ENCODE measurements at places on chromosomes 3 and 15.

GRCh38 chr3:53843195-53844177, 2.7 kb downstream of the CHDH start:
- DNase-seq, result peak; percentile 65

DNA sequence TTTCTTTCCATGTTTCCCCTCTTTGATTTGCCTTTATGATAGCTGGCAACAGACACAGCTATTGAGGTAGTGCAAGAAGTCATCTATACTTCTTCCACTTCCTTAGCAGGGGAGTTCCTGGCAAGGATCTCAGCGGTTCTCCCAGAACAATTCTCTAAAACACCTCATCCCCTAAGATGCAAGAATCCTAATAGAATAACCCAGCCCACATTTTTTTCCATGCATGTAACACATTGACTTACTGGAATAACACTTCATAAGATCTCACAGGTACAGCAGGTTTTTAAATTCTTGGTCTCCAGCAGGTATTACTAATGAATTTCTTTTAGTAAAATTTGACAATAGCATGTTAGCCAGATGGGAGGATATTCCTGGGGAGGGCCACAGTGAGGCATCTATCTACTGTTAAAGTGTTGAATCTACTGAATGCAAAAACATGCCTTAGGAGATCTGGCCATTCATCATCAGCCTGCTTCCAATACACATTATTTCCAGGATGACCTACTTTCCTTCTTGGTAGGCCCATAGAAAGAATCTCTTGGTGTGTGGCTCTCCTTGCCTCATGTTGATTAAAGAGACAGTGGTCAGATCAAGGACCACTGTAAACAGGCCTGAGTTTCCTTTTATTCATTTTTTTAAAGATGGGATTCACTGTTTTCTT, 78.5 kb downstream of the RAD18 start:
- no peak for DNase-seq

DNA sequence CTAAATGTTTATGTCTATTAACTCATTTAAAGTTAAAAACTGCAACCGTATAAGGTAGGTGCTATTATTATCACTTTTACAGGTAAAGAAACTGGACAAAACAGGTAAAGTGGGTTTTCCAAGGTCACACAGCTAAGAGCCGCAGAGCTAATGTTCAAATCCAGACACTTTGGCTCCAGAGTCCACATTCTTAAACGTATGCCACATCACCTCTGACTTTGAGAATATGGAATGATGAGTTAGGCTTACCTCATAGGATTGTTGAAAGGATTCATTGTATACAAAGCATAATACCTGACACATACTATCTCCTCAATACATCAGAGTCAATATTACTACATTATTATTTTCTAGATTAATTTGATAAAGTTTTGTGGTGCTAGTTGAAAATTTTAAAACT, 240.9 kb upstream of the STT3B start:
- DNase-seq, result no peak

GRCh38 chr3:141410846-141411245, 42.5 kb downstream of the ZBTB38 start:
- no peak for DNase-seq

DNA sequence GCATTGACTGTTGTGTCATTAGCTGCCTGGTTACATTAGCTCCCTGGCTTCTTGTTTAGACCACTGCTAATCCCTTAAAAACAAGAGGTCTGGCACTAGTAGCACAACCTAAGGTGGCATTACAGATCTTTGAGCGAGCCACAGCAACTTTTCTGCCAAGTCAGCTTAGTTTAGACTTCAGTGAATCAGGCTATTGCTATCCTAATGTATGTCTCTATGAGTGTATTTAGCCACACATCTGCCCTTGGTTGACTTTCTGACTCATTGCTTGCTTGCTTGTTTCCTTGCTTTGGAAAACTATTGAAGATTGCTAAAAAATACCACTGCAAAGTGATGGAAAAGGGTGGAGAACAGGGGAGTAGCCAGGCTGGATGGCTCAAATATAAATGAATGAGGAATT, 50.2 kb downstream of the CHP1 start:
- DNase-seq, result no peak

DNA sequence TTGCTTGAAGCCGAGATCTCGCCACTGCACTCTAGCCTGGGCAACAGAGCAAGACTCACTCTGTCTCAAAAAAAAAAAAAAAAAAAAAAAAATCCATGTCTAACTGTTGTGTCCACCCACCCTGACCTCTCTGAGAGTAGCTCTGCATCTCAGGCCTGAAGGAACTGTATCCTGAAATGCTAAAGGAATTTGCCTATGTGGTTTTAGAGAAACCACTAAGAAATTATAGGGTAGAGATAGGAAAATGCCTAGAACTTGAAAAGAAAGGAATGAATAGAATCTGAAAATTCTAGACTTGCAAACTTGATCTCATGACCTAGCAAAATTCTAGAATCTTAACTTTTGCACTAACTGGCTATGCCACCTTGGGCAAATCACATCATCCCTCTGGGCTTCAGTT, 217.5 kb upstream of the ROPN1 start:
- no peak for DNase-seq

GRCh38 chr15:71646767-71647486, 163.4 kb upstream of the NR2E3 start:
- no peak for DNase-seq

- DNase-seq, result no peak
These were observed 55.4 kb downstream of the CYP19A1 start for GRCh38 chr15:51283026-51283425.

DNA sequence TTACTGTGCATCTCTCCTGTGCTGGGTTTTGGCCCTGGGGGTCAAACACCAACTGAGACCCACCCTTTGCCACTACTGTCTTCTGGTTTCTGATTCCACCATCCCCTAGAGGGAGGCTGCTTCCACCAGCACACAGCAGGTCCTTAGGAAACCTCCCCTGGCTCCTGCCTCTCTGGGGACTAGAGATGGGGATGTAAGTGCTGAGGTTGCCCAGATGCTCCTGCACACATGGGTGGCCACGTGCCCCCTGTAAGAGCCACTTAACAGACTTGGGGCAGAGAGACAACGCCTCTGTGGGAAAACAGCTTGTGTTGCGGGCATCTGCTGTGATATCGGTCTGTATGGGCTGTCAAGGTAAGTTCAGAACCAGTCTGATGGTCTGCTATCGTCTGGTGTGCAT, 83.4 kb downstream of the ATP2B2 start:
- DNase-seq, result no peak

GRCh38 chr3:35965908-35966307, 326.6 kb downstream of the ARPP21 start:
- no peak for DNase-seq

- no peak for DNase-seq
These were observed 28.3 kb downstream of the IL12A start for GRCh38 chr3:160016972-160017371.

GRCh38 chr3:121943431-121943830, 49.2 kb downstream of the SLC15A2 start:
- no peak for DNase-seq

DNA sequence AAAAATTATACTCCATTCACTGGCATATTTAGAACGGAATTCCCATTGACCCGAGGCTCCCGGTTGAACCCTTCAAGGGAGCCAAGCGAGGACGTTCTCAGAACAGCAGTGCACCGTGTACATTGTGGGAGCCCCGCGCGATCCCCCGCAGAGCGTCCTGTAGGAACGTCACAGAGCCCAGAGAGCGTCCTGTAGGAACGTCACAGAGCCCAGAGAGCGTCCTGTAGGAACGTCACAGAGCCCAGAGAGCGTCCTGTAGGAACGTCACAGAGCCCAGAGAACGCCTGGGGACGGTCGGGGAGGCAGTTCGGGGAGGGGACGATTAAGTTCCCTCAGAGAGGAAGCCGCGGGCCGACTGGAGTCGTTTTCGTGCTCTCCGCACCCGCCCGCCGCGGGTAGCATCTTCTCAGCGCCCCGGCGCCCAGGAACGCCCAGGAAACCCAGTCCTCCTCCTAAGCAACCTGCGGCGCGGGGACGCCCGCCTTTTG, 506 bp upstream of the ATP1B3 start:
- no peak for DNase-seq

DNA sequence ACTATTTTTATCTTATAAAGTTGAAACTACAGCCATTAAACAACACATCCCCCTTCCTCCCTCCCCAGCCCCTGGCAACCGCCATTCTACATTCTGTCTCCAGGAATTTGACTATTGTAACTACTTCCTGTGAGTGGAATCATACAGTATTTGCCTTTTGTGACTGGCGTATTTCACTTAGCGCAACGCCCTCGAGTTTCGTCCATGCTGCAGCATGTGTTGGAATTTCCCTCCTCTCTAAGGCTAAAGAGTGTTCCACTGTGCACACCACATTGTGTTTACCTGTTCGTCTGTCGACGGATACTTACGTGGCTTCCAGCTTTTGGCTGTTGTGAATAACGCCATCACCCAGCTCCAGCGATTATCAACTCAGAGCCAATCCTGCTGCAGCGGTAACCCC, 52.0 kb upstream of the DLG1 start:
- DNase-seq, result no peak

DNA sequence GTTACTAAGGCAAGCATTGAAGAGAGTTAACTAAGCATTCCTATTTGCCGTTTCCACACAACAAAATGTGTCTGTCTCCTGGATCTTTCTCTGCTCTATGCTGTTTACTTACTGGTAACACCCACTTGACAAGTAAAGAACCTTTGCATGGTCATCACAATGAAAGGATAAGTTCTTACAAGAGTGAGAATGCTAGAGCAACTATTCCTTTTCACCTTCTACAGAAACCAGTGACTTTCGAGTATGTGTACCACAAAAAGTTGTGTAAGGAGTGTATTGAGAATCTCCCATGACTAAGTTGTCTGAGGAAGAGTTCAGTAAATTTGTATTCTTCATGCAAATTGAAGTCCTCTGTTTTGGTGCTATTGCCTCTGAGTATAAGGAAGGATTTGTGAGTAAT, 10.8 kb downstream of the TIPARP start:
- no peak for DNase-seq

DNA sequence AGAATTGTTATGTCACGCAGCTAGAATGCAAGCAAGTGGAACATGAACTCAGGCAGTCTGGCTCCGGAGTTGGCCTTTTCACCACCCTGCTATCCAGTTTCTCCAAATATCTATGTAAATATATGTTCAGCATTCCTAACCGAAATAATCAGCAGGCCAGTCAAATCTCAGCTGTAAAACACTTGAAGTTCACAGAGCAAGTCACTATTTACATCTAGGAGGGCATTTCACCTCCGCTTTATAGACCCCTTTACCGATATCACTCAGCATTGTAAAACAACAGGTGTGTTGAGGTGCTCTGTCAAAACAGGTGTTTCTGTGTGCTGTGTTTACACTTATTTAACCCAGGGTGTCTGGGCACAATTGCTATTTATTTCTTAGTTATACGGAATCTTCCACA, 12.2 kb upstream of the HES1 start:
- DNase-seq, result no peak

GRCh38 chr3:171379281-171379680, 80.9 kb downstream of the TNIK start:
- DNase-seq, result no peak

DNA sequence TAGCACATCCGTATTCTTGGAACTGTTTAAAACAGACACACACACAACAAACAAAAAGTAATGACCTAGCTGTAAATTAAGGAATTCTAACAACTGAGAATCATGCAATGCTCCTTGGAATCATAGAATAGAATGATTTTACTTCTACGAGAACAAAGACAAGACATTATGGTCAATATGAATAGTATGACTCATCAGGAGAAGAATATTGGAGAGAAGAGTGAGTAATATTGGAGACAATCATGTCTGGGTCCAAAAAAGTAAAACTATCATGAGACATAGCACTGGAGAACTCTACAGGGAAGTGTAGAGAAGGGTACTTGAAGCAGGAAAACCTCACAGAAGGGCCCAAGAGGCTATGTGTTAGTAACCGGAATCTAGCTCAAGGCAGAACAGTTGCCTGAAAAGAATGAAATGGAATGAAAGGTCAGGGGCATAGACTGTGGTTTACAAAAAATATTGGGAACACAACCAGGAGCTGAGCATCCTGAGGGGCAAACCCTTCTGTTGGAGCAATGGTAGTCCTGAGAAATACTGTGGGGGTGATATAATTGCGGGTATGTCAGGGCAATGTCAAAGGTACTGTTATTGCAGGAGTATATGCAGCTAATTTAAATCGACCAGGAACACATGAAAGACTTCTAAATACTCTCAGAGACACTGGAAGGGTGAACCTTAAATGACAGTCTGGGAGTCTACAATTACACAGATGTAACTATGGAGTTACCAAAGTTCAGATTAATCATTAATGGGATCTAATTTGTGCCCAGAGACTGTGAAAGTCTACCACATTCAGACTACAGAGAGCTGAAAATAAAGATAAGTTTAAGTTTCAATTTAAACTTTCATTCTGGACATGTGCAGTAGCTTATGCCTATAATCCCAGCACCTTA, 201.2 kb downstream of the BCHE start:
- DNase-seq, result no peak

DNA sequence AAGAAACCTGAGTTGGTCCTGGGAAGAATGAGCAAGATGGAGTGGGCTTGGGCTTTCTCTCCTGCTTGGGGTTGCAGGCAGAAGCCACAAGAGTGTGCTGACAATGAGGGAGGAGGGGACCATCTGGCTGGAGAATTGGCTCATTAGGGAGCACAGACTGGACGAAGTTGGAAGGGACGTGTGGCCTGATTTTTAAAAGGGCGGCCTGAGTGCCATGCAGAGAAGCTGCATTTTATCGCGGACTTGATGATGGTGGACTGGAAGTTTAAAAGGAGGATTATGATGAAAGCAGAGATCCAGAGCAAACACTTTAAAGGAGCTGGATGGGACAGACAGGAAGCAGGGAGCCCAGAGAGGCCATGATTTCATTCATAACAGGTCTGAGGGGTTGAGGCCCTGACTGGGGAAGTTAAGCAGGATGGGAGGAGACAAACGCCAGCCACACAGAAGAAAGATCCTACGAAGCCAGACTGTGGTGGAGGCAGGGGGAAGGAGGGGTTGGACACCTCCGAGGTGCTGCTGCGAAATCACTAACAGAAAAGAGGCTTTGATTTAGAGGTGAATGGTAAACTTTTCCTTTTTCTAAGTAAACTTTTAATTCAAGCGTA, 23.6 kb downstream of the TLNRD1 start:
- no peak for DNase-seq

- DNase-seq, result no peak
These were observed 259.3 kb downstream of the BBX start for GRCh38 chr3:107782054-107782453.

GRCh38 chr3:120670576-120670975, 11.5 kb downstream of the HGD start:
- DNase-seq, result no peak

- no peak for DNase-seq
These were observed 293.4 kb upstream of the LRRFIP2 start for GRCh38 chr3:37467761-37468160.

DNA sequence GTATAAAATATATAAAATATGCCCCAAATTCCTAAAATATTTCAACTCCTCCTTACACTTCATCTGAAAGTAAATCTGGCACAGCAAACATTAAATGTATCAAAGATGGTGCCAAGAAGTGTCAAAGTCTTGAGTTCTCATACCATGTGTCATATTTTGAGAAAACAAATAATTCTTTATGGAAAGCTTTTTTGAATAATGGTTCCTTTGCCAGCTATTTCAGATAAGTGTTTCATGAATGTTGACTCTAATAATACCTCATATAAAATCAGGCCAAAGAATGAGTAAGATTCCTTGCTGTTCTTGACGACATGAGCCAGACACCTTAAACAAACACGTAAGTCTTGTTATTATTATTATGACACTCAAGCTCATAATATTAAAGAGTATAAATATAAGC, 30.3 kb upstream of the ZNF385D start:
- no peak for DNase-seq

GRCh38 chr3:13095408-13095937, 22.2 kb upstream of the IQSEC1 start:
- no peak for DNase-seq

Measured in stimulated activated naive B cell treated with anti-CD40 and anti-IgM and Interleukin-4, amounts not matched to agents 10 μg/mL and 1 μg/mL and 100 μg/mL, for 72 hours (primary cell).